Cortex of kidney (tissue), 1 donor: ENCODE measurements at places on chromosomes 5 and 9.

- no peak for DNase-seq
These were observed 14.0 kb upstream of the TNIP1 start for GRCh38 chr5:151094852-151095245.

DNA sequence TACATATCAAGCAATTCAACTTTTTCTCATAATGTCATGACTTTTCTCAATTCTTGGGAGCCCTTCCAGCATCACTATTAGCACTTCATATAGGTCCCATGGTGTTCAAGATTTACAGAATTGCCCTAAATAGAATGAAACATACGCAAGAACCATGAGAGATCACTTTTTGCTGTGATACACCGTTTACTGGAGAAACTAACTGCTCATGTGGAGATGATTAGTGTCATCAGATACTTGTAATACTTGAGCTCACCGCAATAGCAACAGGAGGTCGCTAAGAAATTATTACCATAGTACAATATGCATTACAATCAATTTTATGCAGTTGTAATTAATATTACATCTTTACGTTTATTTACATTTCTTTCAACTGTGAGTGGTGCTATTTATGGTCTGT is 4.8 kb upstream of the PCSK5 start:
- no peak for DNase-seq

DNA sequence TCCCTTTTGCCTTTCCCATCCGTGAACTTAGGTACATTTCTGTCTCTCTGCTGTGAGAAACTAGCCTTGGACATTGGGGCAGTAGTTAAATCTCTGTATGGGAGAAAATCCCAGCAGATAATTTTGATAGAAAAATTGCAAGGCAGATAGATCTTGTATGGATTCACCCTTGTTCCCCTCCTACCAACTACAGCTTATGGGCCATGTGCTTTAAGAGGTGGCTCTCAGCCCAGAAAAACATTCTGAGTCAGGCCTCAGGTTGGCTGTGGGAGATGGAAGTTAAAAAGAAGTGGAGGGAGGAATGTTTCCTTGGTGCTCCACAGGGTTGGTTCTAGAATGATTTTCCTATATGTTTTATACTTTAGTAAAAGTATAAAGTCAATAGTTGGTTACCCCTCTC is 1.4 kb upstream of the KDM3B start:
- no peak for DNase-seq

- no peak for DNase-seq
These were observed 111.8 kb upstream of the FAM174A start for GRCh38 chr5:100423330-100423729.

DNA sequence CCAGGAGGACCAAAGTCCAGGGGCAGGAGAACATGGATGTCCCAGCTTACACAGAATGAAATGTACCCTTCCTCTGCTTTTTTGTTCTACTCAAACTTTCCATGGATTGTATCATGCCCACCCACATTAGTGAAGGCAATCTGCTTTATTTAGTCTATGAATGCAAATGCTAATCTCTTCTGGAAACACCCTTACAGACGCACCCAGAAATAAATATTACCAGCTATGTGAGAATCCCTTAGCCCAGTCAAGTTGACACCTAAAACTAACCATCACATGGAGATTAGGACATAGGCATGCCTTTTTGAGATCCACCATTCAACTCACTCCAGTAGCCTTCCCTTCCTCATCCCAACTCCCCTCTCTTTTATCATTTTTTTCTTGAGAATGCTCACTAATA is 6.1 kb upstream of the SPTLC1 start:
- no peak for DNase-seq

DNA sequence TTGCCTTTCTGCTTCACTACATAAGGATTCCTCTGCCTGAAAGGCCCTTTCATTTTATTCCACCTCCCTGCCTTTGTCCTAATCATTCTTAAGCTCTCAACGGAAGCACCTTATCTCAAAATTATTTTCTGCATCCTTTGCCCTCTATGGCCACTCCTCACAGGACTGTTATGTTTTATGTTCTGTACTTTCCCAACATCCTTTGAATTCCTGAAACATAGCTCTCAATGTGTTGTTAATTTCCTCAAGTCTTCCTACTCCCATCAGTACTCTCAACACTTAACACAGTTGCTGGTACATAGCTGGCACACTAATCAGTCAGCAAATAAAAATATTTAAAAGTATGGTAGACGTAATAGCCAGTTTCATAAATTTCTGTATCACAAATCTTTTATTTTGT is 193.0 kb downstream of the RFX3 start:
- DNase-seq, result no peak

GRCh38 chr9:134223591-134224122 is 59.3 kb upstream of the RNU6ATAC start:
- DNase-seq, result no peak

GRCh38 chr9:108662091-108662875 is 193.5 kb downstream of the ACTL7B start:
- DNase-seq, result no peak
